ENCODE measurements at places on chromosomes 2 and 18. TPM values are rescaled to one million over a fixed set of nuclear protein-coding genes. Genes with fewer than 3 reads are reported as not detected.
A peak's percentile ranks its signal among the peaks of the same experiment; 100 is the strongest.

The SEPTIN10 gene
- polyA plus RNA-seq: 1.2 TPM

The HOXD4 gene
- polyA plus RNA-seq: not detected

The GATA6 gene
- polyA plus RNA-seq: 0.32 TPM

The RBM44 gene
- polyA plus RNA-seq: 0.07 TPM

The SNED1 gene
- 0.90 TPM for polyA plus RNA-seq

The RESP18 gene
- not detected for polyA plus RNA-seq

The GLS gene
- 50.9 TPM for polyA plus RNA-seq

The CRYGC gene
- polyA plus RNA-seq: not detected

The GRP gene
- polyA plus RNA-seq: not detected

DNA sequence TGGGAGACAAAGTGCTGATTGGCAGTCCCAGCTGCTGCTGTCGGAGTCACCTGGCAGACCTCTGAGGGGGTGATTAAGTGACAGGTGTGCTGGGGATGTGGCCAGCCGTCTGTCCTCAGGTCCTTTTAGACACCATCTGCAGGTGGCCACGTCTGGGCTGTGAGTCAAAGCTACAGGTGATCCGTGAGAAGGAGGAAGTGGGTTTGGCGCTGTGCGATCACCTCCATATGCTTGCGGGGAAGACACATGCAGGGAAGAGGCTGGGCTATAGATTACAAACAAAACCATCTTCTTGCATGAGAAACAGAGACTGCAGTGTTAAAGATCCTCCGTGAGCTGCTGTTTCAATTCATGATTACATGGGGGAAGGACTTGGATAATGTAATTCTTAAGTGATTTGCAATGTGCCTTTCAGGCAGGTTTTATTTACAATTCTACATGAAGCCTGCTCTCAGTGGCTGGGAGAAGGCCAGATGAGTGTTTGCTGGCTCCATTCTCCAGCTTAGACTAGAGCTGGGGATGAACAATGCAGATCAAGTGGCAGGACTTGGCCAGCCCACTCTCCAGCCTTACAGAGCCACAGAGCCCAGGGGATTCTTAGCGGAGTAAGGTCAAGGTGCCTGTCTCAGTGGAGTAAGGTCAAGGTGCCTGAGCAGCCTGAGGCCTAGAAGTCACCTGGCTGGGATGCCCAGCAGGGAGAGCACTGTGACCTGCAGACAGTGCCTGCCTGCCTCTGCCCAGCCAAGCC is 87.8 kb downstream of the LYPD1 start:
- no peaks in the 10 kb centered on the region for H3K4me1 ChIP-seq
- H3K27ac ChIP-seq: no peak overlapping the region
- DNase-seq: no peak
- no peaks in the 10 kb centered on the region for H3K27me3 ChIP-seq
- no peak overlapping the region for H3K4me3 ChIP-seq
- no peaks in the 10 kb centered on the region for H3K36me3 ChIP-seq

DNA sequence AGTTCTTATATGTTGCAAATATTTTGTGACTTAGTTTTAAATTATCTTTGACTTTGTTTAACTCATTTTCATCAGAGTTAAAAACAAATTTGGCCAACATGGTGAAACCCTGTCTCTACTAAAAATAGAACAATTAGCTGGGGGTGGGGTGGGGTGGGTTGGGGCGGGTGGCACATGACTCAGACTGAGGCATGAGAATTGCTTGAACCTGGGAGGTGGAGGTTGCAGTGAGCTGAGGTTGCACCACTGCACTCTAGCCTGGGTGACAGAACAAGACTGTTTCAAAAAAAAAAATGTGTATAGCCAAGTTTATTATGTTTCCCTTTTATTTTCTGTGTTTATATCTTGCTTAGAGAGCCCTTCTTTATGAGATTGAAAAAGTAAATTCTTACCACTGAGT is 14.2 kb upstream of the LIPG start:
- H3K36me3 ChIP-seq: no peaks in the 10 kb centered on the region
- no peak for DNase-seq
- H3K27me3 ChIP-seq: no peaks in the 10 kb centered on the region
- H3K4me3 ChIP-seq: no peak overlapping the region
- no peak overlapping the region for H3K27ac ChIP-seq

DNA sequence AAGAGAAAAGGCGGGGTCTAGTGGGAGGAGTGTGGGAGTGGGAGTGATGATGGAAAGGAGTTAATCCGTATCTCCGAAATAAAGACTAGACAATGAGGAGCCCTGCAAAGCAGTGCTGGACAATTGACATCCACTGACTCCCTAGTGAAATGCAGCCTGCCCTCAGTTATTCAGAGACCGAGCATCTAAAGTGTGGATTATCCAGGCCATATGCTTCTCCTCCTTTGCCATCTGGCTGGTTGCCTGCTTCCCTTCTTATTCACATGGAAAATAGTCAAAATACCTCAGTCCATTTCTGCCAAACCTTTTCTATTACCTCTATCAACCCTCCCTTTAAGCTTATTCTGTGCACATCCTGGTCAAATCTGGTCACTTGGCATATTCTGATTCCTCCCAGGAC is 288.8 kb upstream of the SIX3 start:
- H3K36me3 ChIP-seq: no peaks in the 10 kb centered on the region
- no peak for DNase-seq
- no peaks in the 10 kb centered on the region for H3K4me1 ChIP-seq
- H3K4me3 ChIP-seq: no peak overlapping the region

DNA sequence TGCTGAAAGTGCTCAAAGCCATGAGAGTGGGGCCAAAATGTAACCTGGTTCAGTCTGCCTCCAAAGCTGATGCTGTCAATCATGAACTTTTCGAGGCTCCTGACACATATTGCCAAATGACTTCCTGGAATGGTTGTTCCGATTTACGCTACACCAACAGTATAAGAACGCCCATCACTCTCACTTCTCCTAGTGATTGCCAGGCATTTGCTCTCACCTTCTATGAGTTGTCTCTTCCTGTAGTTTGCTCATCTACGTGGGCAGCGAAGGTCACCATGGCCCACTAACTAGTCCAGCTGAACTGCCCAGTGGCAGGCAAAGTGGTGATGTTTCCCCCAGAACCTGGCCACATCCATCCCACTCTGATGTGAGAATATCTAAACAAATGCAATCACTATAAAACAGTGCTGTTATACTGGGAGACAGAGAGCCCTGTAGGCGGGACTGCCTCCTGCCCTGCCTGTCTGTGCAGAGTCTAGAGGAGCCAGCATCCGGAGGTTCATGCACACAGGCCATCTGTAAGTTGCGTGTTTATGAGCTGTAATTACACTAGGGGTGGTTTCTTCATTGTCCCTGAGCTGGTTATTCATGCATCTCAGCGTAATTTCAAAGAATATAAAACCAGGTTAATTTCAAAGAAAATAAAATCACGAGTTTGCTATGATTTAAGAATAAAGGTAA is 8.8 kb upstream of the CABLES1 start:
- no peaks in the 10 kb centered on the region for H3K36me3 ChIP-seq
- no peak overlapping the region for H3K27ac ChIP-seq
- H3K4me3 ChIP-seq: no peak overlapping the region
- no peak for DNase-seq

DNA sequence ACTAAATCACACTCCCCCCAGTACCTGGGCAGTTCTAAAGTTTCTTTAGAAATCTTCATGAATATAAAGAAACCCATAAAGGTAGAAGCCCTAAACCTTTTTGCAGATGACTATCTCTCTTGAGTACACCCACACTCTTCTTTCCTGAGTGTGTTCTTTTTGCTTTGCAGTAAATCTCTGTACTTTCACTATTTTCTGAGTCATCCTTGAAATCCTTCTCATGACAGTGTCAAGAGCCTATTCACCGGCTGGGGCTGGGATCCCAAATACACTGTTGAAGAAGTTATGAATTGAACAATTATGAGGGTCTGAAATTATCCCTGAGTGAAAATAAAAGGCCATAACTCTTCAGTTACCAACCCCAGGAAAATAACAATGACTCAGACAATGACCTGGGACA is 133.9 kb upstream of the CCDC195 start:
- no peak overlapping the region for H3K4me3 ChIP-seq
- no peaks in the 10 kb centered on the region for H3K4me1 ChIP-seq
- no peaks in the 10 kb centered on the region for H3K27me3 ChIP-seq
- no peak for DNase-seq

GRCh38 chr18:4193086-4193485 is 262.0 kb downstream of the DLGAP1 start:
- DNase-seq: no peak
- H3K4me3 ChIP-seq: no peak overlapping the region
- H3K4me1 ChIP-seq: no peaks in the 10 kb centered on the region
- no peaks in the 10 kb centered on the region for H3K27me3 ChIP-seq
- no peak overlapping the region for H3K27ac ChIP-seq
- H3K36me3 ChIP-seq: no peaks in the 10 kb centered on the region

- no peak for DNase-seq
- H3K4me3 ChIP-seq: no peak overlapping the region
- H3K36me3 ChIP-seq: no peaks in the 10 kb centered on the region
- H3K4me1 ChIP-seq: no peaks in the 10 kb centered on the region
- H3K27ac ChIP-seq: no peak overlapping the region
Measured at GRCh38 chr2:207260021-207260420, 94.3 kb upstream of the KLF7 start.

DNA sequence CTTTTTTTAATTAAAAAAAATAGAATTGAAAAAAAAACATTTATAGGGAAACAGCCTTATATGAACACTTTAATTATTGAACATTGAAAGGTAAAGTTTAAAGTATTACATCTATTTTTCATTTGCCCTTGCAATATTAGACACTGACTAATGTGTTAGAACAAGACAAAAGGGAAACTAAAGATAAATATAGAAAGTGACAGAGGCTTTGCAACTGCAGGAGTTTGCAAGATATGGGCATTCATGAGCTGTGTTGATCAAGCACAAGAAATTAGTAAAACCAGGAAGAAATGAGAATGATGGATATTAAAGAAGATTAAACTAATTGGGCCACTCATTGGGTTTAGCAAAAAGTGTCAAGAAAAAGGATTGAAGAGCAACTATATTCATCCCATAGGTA is 1097.7 kb upstream of the CELF4 start:
- no peak overlapping the region for H3K4me3 ChIP-seq
- no peaks in the 10 kb centered on the region for H3K27me3 ChIP-seq
- no peak overlapping the region for H3K27ac ChIP-seq
- H3K4me1 ChIP-seq: no peaks in the 10 kb centered on the region
- H3K36me3 ChIP-seq: no peaks in the 10 kb centered on the region

DNA sequence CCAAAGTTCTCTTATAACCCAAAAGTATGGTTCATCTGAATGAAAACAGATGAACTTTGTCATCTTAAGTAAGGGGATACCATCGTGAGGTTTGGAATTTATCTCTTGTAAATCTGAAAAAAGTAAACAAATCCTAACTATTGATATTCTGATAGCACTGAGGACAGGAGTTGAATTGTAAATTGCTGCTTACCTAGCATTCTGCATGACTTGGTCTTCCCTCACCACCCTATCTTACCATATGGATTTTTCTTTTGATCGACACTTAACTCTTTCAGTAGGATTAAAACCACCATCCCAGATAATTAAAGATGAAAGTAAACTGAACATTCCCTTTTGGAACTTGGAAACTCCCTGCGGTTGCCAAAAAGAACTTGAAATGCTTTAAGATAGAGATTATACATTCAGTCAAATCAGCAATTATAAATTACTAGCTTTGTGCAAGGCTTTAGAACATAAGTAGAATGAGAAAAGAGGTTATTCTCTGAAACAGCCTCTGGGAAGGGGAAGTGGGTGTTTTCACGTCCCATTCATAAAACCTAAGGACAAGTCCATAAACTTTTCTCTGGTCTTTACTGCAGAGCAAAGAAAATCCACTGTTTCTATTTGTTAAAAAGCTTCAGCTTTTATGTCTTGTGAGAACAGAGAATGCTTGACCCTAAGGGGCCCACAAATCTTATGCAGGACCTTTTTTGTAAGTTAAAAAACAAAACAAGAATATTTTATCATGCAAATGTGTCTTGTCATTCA is 49.7 kb upstream of the ZNF397 start:
- H3K4me3 ChIP-seq: no peak overlapping the region
- H3K4me1 ChIP-seq: no peaks in the 10 kb centered on the region
- no peak overlapping the region for H3K27ac ChIP-seq
- DNase-seq: no peak

GRCh38 chr2:201261906-201262305 is 1.6 kb downstream of the CASP8 start:
- no peaks in the 10 kb centered on the region for H3K27me3 ChIP-seq
- peak overlapping the region; percentile 97 for H3K27ac ChIP-seq
- H3K36me3 ChIP-seq: peaks cover 6% of the 10 kb centered on the region
- peak; percentile 51 for DNase-seq

DNA sequence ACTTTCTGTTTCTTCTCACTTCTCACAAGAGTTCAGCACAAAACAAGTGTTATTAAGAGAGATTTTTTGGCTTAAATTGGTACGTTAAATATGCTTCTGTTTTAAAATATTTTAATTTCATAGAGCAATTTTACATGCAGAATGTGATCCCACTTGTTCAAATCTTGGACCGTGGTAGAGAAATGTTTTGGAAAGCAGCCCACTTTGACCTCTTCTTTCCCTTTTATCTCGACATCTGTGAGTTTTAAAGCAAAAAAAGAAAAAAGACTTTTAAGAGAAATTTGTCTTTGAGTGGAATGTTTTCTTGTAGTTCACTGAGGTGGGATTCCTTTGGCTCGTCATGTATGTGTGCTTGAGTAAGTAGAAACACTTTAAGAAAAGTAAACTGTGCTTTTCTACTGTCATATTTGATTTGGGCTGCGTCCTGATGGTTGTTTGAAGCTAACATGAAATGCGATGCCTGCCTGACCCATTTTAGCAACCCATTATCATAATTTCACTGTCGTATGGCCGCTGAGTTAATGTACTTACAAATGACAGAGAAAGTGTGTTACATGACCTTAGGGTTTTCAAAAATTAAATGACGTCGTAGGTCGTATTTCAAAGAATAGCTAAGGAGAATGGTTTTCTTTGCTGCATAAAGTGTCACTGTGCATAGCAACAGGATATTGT is 54.5 kb downstream of the TSHZ1 start:
- H3K36me3 ChIP-seq: no peaks in the 10 kb centered on the region
- H3K4me1 ChIP-seq: no peaks in the 10 kb centered on the region
- DNase-seq: no peak

DNA sequence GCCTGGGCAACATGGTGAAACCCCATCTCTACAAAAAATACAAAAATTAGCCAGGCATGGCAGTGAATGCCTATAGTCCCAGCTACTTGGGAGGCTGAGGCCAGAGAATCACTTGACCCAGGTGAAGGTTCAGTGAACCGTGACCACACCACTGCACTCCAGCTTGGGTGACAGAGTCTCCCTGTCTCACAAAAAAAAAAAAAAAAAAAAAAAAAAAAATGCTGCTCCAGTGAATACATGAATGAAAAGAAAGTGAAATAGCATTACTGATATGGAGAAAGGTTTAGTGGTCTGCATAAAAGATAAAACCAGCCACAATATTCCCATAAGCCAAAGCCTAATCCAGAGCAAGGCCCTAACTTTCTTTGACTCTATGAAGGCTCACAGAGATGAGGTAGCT is 44.5 kb downstream of the METTL8 start:
- no peaks in the 10 kb centered on the region for H3K4me1 ChIP-seq
- H3K27ac ChIP-seq: no peak overlapping the region
- H3K4me3 ChIP-seq: no peak overlapping the region
- H3K27me3 ChIP-seq: no peaks in the 10 kb centered on the region

DNA sequence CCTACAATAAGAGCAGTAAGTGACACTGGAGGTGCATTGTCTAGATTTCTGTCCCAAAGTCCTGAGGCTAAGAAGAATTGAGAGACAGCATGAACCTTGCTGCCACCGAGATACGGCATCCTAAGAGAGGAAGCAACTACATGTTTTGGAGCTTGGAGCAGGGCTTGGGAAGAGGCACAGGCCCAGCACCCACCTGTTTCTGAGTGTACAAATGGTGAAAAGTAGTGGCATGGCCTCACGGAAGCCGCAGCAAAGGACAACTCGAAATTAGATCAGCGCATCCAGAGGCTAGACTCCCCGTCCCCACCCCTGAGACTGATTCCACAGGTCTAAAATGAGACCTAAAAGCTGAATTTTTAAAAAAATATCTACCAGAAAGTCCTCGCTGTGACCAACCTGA is 127.5 kb downstream of the PTGR3 start:
- H3K36me3 ChIP-seq: no peaks in the 10 kb centered on the region
- H3K27me3 ChIP-seq: no peaks in the 10 kb centered on the region
- no peak overlapping the region for H3K4me3 ChIP-seq
- H3K27ac ChIP-seq: no peak overlapping the region

Data from CD8-positive, alpha-beta memory T cell (primary cell).